A673 (cell line): ENCODE measurements at places on chromosomes 2 and 18.
A peak's percentile ranks its signal among the peaks of the same experiment; 100 is the strongest.

DNA sequence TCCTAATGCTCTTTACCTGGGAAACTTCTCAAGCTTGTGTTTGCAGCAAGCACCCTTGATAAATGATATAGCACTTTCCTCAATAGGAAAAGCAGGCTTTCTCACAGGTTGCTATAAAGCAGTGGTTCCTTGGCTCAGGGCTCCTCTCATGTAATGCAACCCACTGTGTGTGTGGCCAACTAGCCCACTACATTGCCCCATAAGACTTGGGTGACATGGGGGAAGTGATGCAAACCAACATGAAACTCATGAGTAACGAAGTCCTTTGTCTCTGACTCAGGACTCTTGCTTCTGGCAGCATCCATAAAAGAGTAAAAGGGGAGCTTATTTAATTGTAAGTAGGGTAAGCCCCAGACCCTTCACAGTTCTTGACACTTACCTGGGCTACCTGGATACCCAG, 106.9 kb downstream of the COL4A4 start:
- DNase-seq: no peak

DNA sequence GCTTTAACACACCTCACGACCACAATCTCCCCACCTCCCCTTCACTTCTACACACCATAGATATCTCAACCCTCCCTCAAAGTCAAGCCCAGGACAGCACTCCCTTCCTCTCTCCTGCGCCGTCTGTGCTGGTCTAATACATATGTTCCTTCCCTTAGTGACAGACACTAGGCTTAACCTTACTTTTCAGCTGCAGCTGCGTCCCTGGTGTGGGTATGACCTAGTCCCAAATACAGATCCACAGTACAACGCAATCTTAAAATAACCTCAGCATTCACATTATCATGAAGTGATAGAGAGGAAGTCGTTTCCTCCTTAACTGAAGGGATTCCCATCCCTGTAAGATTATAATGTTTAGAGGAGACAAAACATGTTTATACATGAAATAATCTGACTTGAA, 192.7 kb upstream of the TANK start:
- DNase-seq: no peak

DNA sequence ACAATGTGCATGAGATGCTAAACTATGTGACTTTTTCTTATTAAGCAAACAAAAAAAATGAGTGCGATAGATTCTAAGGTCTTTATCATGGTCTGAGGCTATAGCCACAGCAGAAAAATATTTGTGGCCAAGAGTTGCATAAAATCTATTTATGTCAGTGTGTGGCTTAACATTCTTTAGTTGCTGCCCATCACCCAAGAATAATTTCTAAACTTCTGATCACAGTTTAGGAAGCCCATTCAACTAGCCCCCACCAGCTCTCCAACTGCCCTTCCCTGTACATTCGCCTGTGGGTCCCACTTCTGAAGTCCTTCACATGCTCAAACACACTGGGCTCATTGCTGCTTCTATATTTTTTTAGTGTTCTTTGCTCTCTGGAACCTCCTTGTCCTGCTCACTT, 107.1 kb downstream of the CTNNA2 start:
- DNase-seq: no peak

- peak; percentile 4 for DNase-seq
Measured at GRCh38 chr2:58866040-58866439, 624.9 kb upstream of the FANCL start.

DNA sequence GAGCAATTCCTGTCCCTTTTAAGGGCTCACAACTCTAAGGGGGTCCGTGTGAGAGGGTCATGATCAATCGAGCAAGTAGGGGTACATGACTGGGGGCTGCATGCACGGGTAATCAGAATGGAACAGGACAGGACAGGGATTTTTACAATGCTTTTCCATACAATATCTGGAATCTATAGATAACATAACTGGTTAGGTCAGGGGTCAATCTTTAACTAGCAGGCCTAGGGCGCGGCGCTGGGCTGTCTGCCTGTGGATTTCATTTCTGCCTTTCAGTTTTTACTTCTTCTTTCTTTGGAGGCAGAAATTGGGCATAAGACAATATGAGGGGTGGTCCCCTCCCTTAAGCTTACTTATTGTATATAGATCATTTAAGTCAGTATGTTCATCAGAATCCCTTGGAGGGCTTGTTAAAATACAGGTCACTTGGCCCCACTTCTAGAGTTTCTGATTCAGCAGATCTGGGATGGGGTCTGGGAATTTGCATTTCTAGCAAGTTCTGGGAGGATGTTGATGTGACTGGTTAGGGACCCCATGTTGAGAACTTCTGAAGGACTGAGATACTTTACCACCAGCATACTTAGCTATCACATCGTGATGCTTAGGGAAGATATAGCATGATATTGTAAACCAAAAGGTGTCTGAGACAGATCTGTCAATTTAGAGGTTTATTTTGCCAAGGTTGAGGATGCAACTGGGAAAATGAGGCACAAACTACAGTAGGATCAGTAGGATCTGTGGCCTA, 2.8 kb upstream of the INPP4A start:
- no peak for DNase-seq

DNA sequence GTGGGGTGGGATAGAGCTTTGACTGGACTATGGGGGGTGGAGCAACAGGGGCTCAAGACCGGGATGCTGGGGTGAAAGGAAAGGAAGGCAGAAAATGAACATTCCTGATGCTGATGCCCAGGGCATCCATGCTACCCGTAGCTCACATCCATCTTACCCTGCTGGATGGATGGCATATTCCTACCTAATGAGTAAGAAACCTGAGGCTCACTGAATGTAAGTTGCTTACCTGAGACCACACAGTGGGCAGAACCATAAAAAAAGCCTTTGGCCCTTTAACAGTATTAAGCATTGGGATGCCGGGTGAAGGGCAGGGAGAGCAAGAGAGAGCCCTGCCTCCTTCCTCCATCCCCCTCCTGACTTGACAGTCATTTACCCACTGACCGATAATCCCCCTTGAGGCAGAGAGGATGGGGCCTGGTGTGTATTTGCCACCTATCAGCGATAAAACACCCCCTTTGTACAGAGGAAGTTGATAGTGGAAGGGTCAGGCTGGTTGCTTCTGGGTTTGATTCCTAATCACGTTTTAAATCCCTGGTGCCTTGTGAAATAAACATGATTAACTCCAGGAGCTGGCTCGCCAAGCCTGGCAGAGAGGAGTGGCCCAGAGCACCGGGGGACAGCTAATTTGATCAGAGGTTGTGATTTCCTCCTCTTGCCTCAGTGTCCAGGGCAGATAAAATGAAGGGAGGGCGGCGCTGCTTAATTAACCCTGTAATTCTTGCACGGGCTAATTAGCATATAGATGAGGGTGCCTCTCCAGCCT, 105.9 kb upstream of the HS6ST1 start:
- peak; percentile 35 for DNase-seq

GRCh38 chr2:88265352-88266303, 95.5 kb downstream of the THNSL2 start:
- peak; percentile 52 for DNase-seq

GRCh38 chr2:30417253-30417652, 29.8 kb upstream of the LCLAT1 start:
- DNase-seq: no peak

DNA sequence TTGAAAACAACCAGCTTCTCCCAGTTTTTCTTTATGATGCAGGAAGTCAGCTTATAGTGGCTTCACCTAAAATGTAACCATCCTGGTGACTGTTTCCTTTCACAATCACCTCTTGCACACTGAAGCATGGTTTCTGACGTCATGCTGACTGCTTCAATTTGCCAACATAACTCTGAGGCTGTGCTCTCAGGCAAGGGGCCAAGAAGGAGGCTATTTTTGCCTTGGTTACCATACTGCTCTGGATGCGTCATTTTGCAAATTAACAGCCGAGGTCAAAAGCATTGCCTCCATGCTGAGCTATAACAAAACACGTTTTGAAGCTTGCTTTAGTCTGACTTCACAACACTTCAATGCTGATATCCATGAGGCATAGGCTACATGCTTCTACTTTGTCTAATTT, 397.8 kb downstream of the METTL4 start:
- peak; percentile 11 for DNase-seq

DNA sequence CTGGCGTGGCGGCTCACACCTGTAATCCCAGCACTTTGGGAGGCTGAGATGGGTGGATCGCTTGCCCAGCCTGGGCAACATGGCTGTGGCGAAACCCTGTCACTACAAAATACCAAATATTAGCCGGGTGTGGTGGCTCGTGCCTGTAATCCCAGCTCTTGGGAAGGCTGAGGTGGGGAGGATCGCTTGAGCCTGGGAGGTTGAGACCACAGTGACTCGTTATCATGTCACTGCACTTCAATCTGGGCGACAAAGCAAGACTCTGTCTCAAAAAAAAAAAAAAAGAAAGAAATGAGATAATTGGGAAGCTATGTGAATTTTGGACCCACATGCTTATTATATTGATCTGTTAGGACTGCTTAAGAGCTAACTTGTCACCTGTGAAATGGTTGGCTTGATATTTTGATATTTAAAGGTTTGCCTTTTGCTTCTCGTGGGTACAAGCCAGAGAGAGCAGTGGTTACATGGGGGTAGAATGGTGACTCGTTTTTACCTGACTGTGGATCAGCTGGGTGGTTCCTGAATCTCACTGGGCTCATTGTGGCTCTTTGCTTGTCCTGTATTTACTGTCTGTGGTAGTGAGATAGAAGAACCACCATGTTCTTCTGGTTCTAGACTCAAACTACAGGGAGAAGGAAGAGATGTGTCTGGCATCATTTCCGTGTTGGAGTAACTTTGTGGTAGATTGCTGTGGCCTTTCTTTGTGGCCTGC, 28.9 kb downstream of the ZNF532 start:
- DNase-seq: no peak

- DNase-seq: no peak
Measured at GRCh38 chr2:73611193-73611592, 31.0 kb downstream of the NAT8 start.

- no peak for DNase-seq
Measured at GRCh38 chr2:126846241-126846640, 52.4 kb upstream of the TEX51 start.

- DNase-seq: no peak
Measured at GRCh38 chr2:124091721-124092120, 66.6 kb downstream of the CNTNAP5 start.

DNA sequence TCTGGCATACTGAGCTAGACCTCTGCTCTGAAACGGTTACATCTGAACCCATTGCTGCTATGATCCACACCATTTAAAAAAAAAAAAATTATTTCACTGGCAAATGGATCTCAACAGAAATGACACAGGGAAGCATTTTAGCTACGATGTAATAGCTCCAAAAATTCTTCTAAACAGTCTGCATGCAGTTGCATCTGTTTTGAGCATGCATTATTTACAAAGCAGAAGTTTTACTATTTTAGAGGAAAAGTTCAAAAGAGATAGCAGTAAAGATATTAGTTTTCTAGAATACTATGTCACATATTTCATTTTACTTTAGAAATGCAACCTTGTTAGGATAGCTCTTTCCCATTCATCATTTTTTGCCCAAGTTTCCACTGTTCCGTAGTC, 265.7 kb downstream of the MEIS1 start:
- DNase-seq: no peak

DNA sequence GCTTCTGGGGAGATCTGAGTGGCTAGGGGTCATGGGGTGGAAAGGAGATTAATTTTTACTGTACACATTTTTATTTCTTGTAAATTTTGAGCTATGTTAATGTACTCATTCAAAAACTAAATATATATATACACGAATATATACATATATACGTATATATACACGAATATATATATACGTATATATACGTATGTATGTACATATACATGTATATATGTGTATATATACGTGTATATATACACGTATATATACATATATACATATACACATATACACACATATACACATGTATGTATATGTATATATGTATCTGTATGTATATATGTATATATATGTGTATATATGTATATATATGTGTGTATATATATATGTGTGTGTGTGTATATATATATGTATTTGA, 3.0 kb upstream of the FHL2 start:
- DNase-seq: no peak

DNA sequence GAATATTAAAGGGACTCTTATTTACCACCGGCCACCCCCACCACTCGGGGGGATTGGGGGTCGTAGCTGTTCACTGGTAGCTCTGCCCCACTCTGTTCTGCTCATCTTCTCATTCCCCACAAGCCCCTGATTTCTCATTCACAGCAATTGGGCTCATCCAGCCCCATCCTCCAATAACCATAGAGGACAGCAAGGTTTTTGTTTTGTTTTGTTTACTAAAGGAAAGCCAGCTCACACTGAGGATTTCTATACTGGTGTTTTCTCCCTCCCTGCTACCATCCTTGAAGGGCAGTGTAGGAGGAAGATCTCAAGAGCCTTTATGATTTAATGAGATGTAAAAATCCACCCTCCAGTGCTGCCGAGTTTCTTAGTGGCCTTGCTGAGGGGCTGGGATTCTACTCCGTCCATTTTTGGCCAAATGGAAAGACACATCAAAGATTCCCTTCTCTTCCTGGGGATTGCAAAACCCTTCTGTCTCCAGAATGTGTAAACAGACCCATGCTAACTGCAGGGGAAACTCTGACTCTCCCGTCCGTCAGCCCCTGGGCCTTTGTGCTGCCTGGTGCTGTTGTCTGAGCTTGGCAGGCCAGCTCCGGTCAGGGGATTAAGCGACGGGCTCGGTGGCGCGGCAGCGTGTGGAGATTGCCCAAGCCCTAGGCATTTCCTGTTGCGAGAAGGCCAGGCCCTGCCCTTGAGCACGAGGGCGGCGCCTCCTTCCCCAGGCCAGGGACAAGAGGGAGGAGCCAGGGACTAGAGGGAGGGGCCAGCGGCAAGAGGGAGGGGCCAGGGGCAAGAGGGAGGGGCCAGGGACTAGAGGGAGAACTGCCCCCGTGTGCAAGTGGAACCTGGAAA, 165.0 kb downstream of the ANTXR1 start:
- peak; percentile 61 for DNase-seq

DNA sequence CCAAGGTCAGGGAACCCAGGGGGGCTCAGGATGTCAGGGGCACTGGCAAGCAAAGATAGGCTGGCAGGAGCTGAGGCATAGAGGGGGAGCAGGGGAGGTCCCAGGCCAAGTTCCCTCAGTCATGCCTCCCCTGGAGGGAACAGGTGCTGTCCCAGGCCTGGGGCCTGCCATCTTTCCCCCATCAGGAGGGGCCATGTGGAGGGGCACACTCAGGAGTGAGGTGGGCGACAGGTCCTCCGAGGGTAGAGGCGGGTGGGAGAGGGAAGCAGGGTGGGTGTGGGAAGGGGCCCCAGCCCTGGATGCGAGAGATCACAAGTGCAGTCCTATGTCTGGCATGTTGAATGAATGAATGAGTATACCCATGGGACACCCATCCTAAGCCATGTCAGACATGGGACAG, 127.7 kb upstream of the GLI2 start:
- no peak for DNase-seq
